HCEC 1CT (cell line): ENCODE measurements at places on chromosomes 5 and 9.

GRCh38 chr9:123174887-123175518 is 93.4 kb downstream of the STRBP start:
- DNase-seq = no peak

GRCh38 chr9:71638627-71639026 is 129.7 kb downstream of the CEMIP2 start:
- DNase-seq = no peak

- peak; percentile 48 for DNase-seq
These were observed 98.7 kb downstream of the TLE4 start for GRCh38 chr9:79670269-79670961.

DNA sequence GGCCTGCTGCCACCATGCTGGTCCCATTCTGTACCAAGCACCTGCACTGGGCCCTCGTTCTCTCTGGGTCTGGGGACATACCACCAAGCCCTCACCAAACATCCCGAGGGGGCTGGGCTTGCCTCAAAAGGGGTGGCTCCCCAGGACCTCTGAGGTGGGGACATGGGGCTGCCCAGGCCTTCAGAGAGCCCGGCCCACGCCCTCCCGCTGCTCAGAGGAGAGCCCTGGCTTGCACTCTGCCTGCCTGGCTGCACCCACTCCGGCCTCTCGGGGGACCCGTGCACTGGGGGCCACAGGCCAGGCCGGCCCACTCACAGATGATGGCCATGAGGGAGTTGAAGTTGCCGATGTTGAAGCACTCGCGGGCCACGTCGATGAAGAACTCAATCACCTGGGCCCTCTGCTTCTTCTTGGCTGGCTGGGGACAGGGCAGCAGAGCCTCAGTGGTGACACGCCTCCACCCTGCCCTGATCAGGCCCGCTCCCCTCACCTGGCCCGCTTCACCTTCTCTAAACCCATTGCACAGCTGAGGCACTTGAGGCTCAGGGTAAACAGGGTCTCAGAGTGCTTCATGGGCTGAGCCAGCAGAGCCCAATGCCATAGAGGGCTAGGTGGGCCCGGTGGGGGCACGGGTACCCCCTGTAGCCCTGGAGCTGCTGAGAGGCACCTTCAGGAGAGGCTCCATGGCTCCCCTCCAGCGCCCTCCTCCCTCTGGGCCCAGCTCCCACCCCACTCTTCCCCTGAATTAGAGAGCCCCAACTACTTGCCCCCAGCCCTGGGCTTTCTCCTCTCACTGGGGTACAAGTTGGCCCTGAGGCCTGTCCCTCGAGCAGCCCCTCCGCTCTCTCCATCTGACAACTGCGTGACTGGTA is 47.7 kb upstream of the RNF130 start:
- DNase-seq = no peak

DNA sequence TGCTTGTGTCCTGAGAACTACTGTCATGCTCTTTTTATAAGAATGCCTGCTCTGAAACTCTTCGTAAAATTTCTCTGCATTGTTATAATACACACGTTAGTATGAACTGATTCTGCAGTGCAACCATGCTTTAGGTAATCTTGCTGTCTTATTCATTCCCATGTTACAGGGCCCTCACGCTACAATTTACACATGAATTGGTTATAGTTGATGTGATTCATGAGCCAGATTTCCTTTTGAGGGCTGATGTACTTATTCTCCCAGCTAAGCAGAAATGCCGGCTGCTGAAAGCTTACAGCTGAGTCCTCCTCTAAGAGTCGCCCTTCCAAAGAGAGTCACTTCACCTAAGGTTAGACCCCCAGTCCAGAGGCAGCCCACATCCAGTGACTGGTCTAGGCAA is 233.5 kb upstream of the PCSK5 start:
- no peak for DNase-seq

GRCh38 chr5:72203251-72203845 is 96.1 kb downstream of the MAP1B start:
- no peak for DNase-seq

GRCh38 chr9:83304686-83305085 is 233.5 kb downstream of the FRMD3 start:
- DNase-seq = no peak

DNA sequence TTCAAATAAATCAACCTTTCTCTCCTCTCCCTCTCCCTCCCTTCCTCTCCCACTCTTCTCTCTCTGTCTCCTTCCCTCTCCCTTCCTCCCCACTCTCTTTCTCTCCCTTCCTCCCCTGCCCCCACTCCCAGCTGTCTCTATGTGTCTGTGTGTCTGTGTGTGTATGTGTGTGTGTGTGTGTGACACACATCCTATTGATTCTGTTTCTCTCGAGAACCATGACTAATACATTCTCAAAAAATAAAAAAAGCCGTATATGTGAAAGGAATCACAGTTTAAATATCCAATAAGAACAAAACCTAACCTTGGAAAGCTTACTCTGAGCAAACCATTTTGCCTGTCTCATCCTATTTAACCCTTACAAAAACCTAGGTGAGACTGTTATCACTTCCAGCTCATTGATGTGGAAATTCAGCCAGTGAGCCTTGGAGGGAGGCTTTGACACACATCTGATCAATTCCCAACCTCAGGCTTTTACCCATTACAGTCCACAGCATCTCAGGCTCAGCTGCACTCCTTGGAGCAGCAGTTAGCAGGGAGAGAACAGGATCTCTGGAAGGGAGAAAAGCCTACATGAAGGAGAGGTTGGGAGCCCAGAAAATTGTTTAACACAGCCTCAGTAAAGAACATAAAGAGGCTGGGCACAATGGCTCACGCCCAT is 8.3 kb downstream of the HSD17B3 start:
- DNase-seq = peak; percentile 30

GRCh38 chr9:75152416-75152815 is 64.1 kb downstream of the OSTF1 start:
- DNase-seq = no peak

- DNase-seq = no peak
These were observed 32.0 kb downstream of the FSD1L start for GRCh38 chr9:105479846-105480245.

GRCh38 chr5:14211818-14212803 is 69.0 kb downstream of the TRIO start:
- DNase-seq = no peak

GRCh38 chr5:8756498-8757084 is 789.3 kb downstream of the SEMA5A start:
- DNase-seq = peak; percentile 55
